ENCODE measurements at places on chromosomes 3 and 15.

- no peak for DNase-seq
Observed at GRCh38 chr15:80203361-80203885, 48.6 kb downstream of the CTXND1 start.

- DNase-seq = no peak
Observed at GRCh38 chr3:46680298-46680826, 13.1 kb downstream of the ALS2CL start.

DNA sequence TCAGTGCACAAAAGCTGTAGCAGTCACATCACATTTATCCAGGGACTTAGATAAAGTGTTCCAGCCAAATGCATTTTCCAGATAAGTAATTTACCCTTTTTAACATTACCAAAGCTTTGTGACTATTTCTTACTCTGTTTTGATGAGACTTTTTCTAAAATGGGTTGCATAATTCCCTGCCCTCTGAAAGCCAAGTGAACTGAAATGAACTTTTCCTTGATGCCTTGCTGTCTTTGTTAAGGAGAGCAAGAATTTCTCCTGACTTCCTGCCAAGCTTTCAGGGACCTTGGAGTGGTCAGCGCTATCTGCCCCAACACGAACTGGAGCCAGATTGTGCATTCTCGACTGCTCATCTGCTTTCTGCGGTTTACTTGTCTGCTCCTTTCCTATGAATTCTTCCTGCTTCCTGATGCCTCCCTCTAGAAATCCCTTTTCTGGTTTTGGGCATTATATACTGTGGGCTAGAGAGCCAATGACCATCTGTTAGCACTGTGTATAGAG lies 34.8 kb downstream of the EIF4E3 start:
- DNase-seq = no peak

DNA sequence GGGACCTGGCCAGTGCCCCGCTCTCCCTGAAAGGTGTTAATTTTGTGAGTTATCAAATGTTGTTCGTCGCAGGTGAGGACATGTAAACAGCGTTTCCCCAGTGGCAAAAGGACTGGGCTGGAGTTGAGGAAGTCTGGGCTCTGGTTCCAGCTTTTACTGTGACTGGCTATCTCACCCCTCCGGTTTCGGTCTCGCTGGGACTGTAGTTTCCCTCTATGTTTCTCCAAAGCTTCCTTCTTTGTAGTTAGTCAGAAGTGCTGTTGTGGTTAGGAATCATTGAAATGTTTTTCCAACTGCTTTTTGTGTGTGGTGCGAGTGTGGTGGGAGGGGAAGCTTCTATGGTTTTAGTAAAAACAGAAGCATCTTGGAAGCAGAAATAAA lies 990 bp upstream of the CLDN1 start:
- no peak for DNase-seq

- DNase-seq = no peak
Observed at GRCh38 chr15:85556618-85556895, 176.2 kb downstream of the AKAP13 start.

Data from NCI-H146 (cell line).